HTR-8/SVneo (cell line): ENCODE measurements at places on chromosomes 13 and 19.
A peak's percentile ranks its signal among the peaks of the same experiment; 100 is the strongest.

GRCh38 chr19:23286477-23286876 is 36.3 kb upstream of the ZNF724 start:
- DNase-seq: no peak

DNA sequence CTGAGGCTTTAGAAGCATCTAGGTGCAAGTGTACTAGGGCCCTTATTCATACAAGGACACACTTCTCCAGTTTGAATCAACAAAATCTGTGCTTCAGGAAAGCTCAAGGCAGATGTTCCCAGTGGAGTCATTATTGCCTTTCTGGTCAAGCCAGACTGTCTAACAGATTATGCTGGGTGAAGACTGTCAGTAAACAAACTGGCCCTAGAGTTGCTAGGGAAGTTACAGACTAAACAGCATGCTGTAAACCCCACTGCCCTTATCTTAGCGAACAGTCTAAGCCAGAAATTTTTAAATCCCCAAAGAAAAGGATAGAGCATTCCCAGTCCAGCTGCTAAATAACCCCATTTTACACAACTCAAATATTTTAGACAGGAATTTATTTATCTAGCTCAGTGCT is 1701.3 kb upstream of the PRR20A start:
- no peak for DNase-seq

- no peak for DNase-seq
These were observed 2590.1 kb downstream of the PCDH9 start for GRCh38 chr13:64640002-64640401.

DNA sequence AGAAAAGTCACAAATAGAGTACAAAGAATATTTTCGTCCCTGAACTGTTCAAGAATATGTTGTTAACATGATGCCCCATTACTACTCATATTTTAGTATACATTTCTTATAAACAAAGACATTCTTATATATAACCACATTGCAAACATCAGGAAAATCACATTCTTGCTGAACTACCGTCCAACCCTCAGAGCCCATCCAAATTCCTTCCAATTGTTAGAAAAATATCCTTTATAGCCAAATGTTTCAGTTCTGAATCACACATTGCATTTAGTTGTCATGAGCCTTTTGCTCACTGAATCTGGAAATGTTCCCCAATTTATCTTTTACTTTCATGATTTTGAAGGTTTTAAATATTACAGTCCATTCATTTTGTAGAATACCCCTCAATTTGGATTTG is 467.8 kb upstream of the ARGLU1 start:
- no peak for DNase-seq

GRCh38 chr13:102309110-102309509 is 92.7 kb downstream of the FGF14 start:
- DNase-seq: no peak

GRCh38 chr19:15463861-15464371 is 428 bp downstream of the RASAL3 start:
- no peak for DNase-seq

GRCh38 chr13:25286308-25286968 is 850 bp downstream of the MTMR6 start:
- DNase-seq: no peak

DNA sequence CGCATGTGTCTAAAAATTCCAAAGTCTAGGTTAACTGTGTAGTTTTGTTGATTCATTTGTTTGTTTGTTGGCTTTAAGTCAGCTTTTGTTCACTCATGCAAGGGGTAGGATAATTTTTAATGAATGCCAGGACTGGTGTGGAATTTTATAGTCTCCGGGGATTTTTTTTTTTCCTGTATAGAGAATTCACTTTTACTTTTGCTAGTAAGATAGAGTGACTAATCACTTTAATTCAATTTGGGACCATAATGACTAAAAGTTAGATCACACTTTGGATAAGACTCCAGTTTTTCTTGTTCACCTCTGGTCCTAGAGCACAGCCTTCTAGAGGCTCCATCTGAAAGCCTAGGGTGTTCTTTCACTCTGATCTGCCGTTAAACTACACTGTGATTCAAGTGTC is 1690.0 kb downstream of the PCDH9 start:
- no peak for DNase-seq

- DNase-seq: no peak
These were observed 72.4 kb upstream of the RGCC start for GRCh38 chr13:41384749-41385503.

GRCh38 chr19:3178377-3178972 is at the start of gene S1PR4:
TSS of gene S1PR4 (plus strand) at chr19:3178769. CDS start at chr19:3178793, 24 bp downstream.
- no peak for DNase-seq

DNA sequence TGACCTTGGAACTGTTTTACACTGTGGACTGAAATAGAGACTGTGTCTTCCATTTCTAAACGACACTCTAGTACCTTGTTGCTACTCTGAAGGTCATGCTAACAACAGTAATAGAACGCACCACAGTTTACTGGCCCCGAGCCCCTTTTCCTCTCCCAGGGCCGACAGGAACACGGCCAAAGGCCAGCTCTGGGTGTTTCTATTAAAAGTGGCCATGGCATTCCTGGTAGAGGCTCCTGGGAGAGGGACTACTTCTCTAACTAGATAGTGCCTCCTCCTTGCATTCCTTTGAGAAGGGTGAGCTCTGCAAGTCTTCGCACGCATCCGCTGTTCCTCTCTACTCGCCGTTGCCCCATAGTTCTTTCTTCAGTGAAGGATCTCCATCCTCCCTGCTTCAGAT is 18.7 kb upstream of the SIAH3 start:
- DNase-seq: no peak

DNA sequence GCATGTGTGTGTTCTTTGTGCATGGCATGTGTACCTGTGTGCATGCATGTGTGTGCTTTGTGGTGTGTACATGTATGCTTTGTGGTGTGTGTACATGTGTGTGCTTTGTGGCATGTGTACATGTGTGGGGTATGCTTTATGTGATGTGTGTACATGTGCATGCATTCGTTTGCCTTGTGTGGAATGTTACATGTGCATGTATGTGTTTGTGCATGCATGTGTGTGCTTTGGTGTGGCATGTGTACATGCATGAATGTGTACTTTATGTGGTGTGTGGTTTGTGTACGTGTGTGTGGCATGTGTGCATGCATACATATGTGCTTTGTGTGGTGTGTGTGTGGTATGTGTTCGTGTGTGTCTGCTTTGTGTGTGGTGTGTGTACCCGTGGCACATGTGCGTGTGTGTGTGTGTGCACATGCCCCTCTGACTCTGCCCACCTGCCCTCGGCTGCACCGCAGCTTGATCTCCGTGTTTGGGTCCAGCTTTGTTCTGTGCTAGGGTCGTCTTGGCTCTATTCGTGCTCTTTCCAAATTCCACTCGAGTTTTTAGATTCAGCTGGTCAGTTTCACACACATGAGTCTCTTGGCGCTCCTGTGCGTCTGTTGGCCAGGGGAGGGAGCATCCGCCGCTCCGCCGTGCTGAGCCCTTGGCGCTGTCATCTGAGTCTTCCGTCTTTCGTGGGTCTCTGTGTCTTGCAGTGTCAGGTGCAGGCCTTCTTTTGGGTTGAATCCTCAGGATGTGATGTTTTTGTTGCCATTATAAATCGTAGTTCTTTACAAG is 46.5 kb upstream of the TFDP1 start:
- DNase-seq: no peak

GRCh38 chr19:5619946-5620345 is 2.6 kb downstream of the SAFB2 start:
- no peak for DNase-seq

- peak; percentile 99 for DNase-seq
These were observed at the start of gene DDA1 for GRCh38 chr19:17309198-17309964. TSS of gene DDA1 (plus strand) at chr19:17309563. CDS start at chr19:17309655, 92 bp downstream.

- DNase-seq: peak; percentile 58
These were observed 19.7 kb downstream of the CEACAM16 start for GRCh38 chr19:44718441-44719261.

- no peak for DNase-seq
These were observed 334.0 kb downstream of the SLITRK5 start for GRCh38 chr13:88005188-88005587.

DNA sequence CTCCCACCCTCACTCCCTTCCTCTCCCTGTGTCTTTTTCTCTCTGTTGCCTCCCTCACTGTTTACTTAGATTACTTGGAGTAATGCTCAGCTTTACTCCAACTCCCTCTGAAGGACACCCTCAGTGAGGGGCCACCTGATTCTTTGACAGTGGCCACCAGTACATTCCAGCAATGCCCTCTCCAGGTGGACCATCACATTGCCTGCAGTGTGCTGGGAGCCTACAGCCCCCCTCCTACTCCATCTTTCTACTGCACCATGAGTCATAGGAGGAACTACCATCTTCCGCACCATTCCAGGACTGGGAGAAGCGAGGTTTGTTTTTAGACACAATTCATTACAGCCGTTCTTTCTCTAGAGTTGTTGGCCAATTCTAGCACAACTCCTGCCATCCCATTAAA is 96.6 kb upstream of the POSTN start:
- no peak for DNase-seq

GRCh38 chr13:45162821-45163220 is 38.0 kb downstream of the KCTD4 start:
- DNase-seq: peak; percentile 45

GRCh38 chr13:112958127-112958989 is 10.7 kb upstream of the MCF2L start:
- no peak for DNase-seq

- DNase-seq: no peak
These were observed 290.9 kb upstream of the SOX21 start for GRCh38 chr13:95003019-95003813.

GRCh38 chr19:30387311-30388115 is 15.3 kb downstream of the ZNF536 start:
- DNase-seq: no peak

GRCh38 chr13:46905249-46905648 is 8.4 kb upstream of the HTR2A start:
- no peak for DNase-seq

GRCh38 chr13:64083396-64083795 is 2667.7 kb upstream of the PCDH20 start:
- DNase-seq: no peak

GRCh38 chr19:54577334-54577733 is 3.7 kb downstream of the LILRA2 start:
- no peak for DNase-seq

- no peak for DNase-seq
These were observed 571 bp upstream of the DHRS12 start for GRCh38 chr13:51804295-51805172.

- DNase-seq: no peak
These were observed 3.3 kb downstream of the RNASEH2B start for GRCh38 chr13:50912851-50913250.

DNA sequence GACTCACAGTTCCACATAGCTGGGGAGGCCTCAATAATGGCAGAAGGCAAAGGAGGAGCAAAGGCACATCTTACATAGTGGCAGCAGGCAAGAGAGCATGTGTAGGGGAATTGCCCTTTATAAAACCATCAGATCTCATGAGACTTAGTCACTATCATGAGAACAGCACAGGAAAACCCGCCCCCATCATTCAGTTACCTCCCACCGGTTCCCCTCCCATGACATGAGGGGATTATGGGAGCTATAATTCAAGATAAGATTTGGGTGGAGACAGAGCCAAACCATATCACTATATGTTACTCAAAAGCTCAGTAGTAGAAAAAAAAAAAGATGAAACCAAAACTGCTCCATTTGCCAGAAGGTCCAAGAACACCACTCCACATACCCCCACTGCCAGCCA is 58.5 kb downstream of the DNAJC15 start:
- no peak for DNase-seq

GRCh38 chr13:59914556-59914955 is 249.2 kb downstream of the DIAPH3 start:
- no peak for DNase-seq

GRCh38 chr13:94722609-94723345 is 10.4 kb upstream of the SOX21 start:
- no peak for DNase-seq

DNA sequence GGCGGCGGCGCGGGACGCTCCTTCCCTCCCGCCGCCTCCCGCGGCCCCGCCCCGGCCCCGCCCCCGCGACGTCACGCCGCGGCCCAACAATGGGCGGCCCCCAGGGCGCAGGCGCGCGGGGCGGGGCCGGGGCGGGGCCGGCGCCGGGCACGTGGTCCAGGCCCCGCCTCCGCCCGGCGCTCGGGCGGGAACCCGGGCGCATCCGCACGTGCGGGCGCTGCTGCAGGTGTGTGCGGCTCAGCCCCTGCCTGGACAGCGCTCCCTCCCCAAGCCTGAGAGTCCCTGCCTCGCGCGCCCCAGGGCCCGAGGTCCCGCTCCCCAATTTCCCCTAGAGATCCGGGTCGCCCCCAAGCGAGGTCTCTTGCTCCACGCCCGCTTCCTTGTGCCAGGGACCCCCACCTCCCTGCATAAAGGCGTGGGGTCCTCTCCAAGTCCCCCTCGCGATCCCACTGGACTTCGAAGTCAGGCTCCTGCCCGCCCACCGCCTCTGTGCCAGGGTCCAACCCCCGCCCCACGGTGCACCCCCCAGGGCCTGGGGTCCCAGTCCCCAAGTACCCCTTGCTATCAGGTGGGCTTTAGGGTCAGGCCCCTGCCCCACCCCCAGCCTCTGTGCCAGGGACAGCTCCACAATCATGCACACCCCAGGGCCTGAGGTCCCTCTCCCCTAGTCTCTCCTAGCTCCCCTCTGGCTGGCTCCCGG is at the start of gene MEX3D:
TSS of gene MEX3D (minus strand) at position 6 of the 700 bp plus-strand sequence. CDS start 267 bp downstream, outside the sequence.
- peak; percentile 86 for DNase-seq

GRCh38 chr19:4638828-4639530 is at the start of gene TNFAIP8L1:
TSS of gene TNFAIP8L1 (plus strand) at chr19:4639516. CDS start at chr19:4651870, 12,354 bp downstream.
- DNase-seq: peak; percentile 96

GRCh38 chr19:58274771-58275201 is 4.0 kb upstream of the ZNF8 start:
- DNase-seq: peak; percentile 15

DNA sequence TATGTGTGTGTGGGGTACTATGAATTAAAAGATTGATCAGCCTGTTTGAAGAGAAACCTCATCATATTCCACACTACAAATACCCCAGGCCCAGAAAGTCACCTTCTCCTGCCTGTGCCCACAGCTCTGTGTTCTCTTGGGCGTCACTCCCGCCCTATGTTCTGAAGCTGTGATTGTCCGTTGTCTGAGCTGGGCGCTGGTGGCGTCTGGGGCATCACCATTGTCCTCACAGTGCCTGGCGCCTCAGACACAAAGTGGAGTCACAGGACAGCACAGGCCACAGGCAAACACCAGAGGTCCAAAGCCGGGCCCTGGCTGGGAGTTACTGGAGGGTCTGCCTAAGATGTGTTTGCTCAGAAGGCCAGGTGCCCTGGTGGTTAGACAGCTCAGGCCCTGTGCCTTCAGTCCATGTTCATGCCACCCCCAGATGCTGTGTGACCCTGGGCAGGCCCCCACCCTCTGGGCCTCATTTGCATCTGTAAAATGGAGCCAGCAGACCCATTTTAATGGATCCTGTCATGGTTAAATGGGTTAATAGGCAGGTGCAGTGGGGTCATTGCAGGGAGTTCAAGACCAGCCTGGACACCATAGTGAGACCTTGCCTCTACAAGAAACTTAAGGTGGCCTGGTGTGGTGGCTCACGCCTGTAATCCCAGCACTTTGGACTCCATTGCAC is 34.5 kb downstream of the DNM2 start:
- DNase-seq: no peak

GRCh38 chr19:11382898-11383705 is 1.0 kb downstream of the EPOR start:
- peak; percentile 53 for DNase-seq

DNA sequence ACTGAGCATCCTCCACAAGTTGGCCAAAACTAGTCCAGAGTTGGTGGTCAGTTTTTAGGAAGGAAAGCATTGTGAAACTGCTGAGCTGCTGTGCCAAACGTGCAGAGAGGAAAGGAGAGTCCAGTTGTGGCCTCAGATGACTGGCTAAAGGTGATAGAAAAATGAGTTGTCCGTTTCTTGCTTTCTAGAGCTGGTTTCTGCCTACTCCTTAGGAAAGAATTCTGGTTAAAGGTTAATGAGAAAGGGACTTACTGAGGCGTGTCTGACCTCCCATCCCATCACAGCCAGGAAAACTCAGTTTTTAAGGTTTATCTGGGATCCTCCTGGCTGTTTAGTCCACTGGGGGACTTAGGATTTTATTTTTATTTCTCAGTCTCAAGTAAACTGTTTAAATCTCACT is 1186.3 kb downstream of the UQCRFS1 start:
- DNase-seq: no peak
